ENCODE measurements at places on chromosomes 6 and 20.

- peak; percentile 91 for DNase-seq
These were observed 135.7 kb downstream of the ALDH8A1 start for GRCh38 chr6:134814076-134814695.

DNA sequence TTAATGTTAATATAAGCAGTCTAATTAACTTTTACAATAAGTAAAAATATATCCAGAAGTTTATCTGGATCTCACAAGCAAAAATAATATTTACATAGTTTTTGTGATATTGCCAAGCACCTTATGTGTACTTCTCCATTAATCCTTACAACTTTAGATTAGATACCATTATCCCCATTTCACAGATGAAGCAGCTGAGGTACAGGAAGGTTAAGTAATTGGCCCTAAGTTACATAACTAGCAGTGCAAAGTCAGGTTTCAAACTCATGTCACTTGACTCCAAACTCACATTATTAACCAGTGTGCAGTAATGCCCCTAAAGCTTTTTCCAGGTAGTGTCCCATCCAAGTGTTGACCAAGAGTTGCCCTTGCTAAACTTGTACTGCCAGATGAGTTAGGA, 248.6 kb upstream of the STXBP5 start:
- no peak for DNase-seq

DNA sequence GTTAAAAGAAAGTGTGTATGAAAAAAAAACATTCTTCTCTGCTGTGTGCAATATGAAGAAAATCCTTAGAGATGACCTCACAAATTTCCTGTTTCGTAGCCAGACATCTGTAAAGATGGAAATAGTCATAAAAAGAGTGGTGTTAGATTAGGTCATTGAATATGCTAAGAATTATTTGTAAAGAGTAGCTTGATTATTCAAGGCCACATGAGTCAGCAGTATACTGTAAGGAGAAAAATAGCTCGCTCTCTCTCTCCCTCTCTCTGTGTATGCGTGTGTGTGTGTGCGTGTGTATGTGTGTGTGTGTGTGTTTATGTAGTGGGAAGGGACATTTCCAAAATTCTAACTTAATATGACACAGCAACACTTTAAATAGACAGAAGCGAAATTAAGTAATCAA, 78.8 kb downstream of the PTCHD4 start:
- peak; percentile 62 for DNase-seq

DNA sequence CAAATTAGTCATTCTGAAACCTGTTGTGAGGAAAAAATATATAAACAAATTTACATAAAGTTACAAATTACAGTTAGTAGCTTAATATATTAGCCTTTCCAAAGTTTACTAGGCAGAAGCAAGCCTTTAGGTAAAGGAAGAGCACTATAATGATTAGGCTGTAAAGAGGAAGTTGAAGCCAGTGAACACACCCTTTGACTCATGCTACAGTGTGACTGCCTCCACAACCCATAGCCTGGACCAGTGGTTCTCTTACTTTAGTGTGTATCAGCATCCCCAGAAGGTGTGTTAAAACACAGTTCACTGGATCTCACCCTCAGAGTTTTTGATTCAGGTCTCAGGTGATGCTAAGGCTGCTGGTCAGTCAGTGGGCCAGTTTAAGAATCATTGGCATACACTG, 91.4 kb upstream of the DEFB112 start:
- DNase-seq: no peak

GRCh38 chr6:109406196-109406595, 23.9 kb upstream of the CD164 start:
- DNase-seq: no peak

Data from EL (cell line).